ENCODE measurements at places on chromosomes 2 and 18. TPM values are rescaled to one million over a fixed set of nuclear protein-coding genes. Genes with fewer than 3 reads are reported as not detected.

DNA sequence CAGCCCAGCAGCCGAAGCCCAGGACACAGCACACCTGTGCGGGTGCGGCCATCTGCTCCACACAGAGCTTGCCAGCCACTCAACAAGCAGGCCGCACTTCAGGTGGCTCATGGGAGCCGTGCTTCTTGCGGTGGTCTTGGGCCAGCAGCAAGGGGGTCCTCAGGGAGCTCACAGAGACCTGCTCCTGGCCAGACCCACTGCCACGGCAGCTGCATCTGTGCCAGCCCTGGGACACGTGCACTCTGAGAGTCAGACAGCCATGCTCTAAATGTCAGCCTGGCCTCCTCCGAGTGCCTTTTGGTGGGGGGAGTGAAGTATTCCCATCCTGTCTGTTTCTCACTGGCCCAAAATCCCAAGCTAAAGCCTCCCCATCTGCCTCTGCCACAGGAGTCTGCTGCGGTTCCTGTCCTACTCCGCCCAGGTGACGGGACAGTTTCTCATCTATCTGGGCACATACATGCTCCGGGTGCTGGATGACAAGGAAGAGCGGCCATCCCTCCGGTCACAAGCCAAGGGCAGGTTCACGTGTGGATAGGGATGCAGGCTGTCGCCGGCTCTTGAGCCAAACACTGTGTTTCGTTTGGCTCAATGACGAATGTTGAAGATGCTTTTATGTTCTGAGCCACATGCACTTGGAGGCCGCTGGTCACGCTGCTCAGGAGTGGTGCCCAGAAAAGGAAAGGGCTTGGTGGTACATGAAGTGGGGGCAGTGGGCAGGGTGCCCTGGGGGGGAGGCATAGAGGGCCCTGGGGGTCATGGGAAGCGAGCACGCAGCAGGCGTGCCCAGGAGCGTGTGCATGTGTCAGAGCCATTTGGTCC is 22.8 kb downstream of the CIDEA start:
- DNase-seq = no peak

- no peak for DNase-seq
Measured at GRCh38 chr2:10469955-10470608, 22.0 kb upstream of the ODC1 start.

- DNase-seq = no peak
Measured at GRCh38 chr2:27085673-27086089, 891 bp upstream of the KHK start.

DNA sequence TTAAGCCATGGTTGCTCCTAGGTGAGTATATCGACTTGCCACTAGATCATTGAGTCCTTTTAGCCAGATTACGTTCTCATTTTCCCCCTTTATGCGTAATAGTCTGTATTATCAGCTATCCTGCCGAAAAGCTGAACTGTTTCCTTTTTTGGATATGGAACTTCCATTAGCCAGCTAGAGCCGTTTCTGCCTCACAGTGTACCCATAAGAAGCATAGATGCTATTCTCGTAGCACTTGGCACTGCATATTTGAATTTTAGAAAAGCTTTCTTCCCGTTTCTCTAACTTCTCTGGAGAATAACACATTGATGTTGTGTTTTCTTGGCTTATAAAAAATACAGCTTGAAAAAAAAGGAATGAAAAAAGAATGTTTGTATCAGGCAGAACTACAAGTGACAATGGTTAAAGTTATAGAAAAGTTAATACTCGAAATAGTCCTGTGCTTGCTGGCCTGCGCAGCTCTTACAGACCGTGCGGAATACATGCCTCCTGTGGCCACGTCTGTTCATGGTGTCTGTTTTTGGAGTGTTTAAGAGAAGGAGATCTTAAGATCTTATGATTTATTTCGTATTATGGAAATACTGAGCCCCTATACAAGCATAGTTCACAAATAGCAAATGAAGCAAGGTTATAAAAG is 710 bp downstream of the DUSP19 start:
- DNase-seq = no peak

GRCh38 chr2:216165711-216166110 is 56.6 kb downstream of the XRCC5 start:
- DNase-seq = no peak

DNA sequence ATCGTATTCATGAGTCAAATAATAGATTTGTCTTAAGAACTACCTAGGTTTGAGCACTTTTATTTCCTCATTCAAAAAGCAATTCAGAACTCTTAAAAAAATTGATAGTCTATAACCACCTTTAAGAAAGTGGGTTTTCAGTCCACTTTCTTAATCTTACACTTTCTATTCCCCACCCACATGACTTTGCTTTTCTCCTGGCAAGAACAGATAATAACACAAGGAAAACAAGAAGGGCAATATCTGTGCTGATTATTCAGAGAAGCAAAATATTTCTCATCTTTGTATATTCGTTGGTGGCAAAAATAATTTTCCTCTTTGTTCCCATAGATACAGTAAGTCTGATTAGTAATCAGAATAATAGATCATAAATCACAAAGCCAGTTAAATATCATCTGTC is 130.6 kb upstream of the DNAJC10 start:
- DNase-seq = no peak

- DNase-seq = no peak
Measured at GRCh38 chr2:128164311-128164710, 73.3 kb downstream of the UGGT1 start.

Gene CMPK2
- 7.3 TPM for total RNA-seq

Gene IL37
- 0.28 TPM for total RNA-seq

GRCh38 chr2:205556357-205556756 is 125.9 kb upstream of the NRP2 start:
- DNase-seq = no peak

Gene TWIST2
- total RNA-seq = 9.1 TPM

Gene MATN3
- total RNA-seq = 4.1 TPM

DNA sequence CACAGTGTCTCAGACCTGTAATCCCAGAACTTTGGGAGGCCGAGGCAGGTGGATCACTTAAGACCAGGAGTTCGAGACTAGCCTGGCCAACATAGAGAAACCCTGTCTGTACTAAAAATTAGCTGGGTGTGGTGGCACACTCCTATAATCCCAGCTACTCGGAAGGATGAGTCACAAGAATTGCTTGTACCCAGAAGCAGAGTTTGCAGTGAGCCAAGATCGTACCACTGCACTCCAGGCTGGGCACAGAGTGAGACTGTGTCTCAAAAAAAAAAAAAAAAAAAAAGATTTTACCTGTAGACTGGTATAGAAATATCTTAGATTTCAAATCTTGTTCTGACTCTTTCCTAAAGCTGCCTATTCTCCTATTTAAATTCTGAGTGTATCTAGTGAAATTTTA is 7.2 kb upstream of the KLHL29 start:
- DNase-seq = no peak

DNA sequence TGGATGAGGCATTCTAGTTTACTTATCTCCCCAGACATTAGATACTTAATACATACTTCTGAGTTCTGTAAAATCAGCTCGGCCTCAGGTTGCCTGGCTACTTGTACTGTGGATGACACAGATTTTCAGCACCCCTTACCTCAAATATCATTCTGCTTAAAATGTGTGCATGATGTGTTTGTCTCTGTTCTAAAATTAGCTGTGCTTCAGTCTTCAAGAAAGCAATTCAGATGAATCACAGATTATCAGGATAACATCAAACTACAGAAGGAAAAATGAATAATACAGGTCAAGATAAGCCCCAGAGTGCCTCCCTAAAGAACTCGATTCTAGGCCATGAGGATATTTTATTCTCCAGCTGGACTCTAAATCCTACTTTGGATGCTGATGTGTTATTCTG is 21.3 kb upstream of the MAPRE2 start:
- DNase-seq = no peak

GRCh38 chr2:191366199-191366598 is 121.0 kb downstream of the MYO1B start:
- no peak for DNase-seq
